ENCODE measurements at places on chromosomes 6 and 20.

DNA sequence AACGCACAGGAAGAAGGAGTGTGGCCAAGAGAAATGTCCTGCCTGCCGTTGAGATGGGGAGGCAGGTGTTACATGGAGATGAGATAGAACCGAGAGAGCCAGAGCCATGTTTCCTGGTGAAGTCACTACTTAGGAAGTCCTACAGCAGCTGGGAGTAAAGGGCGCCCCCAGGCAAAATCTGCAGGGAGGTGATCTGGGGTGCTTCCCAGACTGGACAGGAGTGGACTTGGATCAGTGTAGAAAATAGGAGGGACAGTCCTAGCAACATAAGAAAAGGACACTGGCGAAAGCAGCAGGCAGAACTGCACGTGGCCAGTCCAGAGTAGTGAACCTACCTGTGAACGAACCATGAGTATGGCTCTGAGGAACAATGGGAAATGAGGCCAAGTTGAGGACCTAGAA is 85.3 kb downstream of the CD164 start:
- DNase-seq: no peak

DNA sequence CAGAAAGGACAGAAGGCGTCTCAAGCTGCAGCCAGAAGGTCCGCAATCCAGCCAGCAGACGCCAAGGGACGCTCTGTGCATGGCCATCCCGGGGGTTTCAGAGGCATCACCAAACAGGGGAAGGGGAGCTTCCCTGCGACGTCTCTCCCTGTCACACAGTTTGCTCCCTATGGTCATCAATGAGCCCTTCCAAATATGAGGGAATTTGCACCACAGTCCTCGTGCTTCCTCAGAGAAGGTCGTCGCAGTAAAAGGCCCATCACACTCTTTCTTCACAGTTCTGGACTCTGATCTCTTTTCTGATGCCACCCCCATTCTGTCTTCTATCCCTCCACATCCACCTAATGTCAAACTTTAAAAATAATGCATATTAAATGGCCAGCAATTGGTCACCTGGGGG is 10.2 kb upstream of the FOXC1 start:
- no peak for DNase-seq

- DNase-seq: no peak
These were observed 58.9 kb upstream of the STX16 start for GRCh38 chr20:58592076-58592695.

GRCh38 chr6:118579786-118580185 is 31.7 kb downstream of the PLN start:
- DNase-seq: no peak

- DNase-seq: no peak
These were observed 20.7 kb downstream of the ABHD12 start for GRCh38 chr20:25369971-25370370.

GRCh38 chr6:13295576-13295975 is 32.8 kb downstream of the TBC1D7 start:
- DNase-seq: no peak

DNA sequence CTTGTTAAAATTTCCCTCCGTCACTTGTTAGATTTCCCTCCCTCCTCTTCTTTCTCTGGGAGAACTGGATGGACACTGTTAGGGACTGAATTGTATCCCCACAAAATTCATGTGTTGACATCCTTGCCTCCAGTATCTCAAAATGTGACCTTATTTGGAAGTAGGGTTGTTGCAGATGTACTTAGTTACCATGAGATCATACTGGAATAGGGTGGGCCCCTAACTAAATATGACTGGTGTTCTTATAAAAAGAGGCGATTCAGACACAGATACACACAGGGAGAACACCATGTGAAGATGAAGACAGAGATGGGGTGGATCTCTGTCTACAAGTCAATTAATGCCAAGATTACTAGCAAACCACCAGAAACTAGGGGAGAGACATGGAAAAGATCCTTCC is 139.5 kb downstream of the ALDH8A1 start:
- DNase-seq: no peak

- DNase-seq: no peak
These were observed 13.1 kb downstream of the PSMB9 start for GRCh38 chr6:32867022-32867477.

DNA sequence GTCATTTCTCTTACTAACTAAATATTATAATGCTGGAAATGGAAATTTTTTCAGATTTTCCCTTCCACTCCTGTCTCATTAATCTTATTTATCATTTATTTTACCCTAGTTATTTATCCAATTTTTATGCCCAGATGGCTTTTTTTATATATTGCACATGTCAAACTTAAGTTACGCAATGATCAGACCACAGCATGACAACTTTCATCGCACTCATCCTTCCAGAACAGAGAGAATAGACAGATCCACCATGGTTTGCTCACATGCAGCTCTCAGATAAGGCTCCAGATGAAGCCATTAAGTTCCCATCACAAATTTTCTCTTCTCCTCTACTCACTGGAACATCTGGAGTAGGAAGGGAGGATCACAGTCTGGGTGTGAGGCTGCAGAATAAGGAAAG is 48.7 kb downstream of the MAP7 start:
- no peak for DNase-seq

DNA sequence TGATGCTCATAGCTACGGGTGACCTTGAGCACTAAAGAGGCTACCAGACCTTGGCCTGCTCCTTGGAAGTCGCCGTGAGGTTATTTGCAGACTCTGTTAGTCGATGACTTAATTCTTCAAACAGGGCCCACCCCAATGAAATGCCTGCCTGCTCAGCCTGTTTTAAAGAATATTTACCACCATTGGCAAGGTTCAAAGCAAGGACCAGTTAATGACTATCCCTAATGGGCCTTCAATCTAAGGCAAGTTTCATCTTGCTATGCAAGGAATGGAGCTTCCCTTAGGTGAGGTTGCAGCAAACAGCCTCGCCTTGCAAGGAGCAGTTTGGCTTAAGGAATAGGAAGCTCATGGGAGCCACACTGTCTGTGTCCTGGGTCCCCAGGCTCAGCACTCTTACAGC is 22.9 kb upstream of the SPO11 start:
- DNase-seq: no peak

- DNase-seq: no peak
These were observed 18.2 kb upstream of the ECI2 start for GRCh38 chr6:4153514-4153985.

DNA sequence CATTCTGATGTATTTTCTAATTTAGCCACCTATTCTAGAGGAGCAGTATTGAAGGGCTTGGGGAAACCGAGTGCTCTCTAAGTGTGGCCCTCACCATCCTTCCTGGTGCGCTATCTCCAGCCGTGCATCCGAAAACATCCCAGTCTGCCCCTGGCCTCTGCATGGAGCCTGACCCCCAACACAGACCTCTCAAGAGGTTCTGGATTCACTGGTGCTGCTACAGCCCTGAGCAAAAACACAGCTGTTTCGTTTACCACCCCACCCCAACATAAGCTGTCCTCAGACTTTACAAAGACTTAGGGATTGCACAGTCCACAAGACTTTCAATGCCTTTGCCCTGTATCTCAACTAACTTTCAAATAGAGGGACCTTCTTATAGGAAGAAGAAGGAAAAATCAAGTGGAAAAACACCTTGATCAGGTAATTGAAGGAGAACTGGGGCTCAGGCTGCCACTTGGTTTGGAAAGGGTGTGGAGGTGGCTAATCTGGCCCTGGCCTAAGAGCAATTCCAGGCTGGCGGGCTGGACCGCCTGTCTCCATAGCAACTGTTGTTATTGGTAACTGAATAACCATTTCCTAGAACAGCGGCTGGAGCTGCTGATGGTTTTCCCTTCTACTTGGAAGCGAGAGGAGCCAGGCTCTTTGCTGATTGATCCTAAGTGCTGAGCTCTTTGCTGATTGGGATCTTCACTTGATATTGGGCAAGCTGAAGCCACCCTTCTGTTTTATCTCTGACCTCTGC is 90.2 kb upstream of the TOX2 start:
- no peak for DNase-seq

DNA sequence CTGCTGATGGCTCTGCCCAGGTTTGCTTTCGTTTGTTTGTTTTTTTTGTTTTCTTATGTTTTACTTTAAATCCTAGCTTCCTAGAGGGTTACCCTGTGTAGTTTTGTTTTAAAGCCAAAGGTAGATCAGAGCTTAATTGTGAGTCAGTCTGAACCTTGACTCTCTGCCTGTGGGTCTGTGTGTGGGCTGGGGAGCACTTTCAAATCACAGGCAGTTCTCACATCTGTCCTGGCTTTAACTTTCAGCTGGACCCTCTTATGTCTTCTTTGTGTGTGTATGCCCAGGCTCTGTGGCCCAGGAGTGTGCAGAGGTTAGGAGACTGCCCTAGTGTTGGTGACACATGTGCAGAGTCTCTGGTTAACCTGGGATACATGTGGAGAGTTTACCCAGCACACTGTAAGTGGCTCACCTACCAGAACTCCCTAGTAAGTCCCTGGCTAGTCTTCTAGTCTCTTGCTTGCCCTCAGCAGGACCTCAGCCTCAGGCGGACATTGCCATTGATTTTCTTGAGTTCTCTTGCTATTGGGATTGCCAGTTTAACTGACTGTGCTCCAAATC is 19.0 kb downstream of the HIVEP1 start:
- no peak for DNase-seq

DNA sequence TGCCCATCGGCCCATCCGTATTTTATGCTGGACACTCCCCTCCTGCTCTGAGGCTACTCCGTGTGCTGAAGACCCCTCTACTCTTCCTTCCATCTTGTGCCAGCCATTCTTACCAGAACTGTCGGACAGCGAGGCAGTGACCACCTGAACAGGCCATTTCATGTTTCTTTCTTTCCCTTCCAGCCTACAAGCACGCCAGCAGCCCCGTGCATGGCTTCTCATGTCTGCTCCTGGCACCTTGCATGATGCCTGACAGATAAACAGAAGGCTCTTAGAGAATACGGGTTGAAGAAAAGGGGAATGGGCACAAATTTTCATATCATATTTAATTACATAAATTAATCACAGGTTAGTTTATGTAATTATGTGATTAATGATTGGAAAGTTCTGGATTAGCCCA is 95.7 kb downstream of the ARID1B start:
- DNase-seq: no peak

DNA sequence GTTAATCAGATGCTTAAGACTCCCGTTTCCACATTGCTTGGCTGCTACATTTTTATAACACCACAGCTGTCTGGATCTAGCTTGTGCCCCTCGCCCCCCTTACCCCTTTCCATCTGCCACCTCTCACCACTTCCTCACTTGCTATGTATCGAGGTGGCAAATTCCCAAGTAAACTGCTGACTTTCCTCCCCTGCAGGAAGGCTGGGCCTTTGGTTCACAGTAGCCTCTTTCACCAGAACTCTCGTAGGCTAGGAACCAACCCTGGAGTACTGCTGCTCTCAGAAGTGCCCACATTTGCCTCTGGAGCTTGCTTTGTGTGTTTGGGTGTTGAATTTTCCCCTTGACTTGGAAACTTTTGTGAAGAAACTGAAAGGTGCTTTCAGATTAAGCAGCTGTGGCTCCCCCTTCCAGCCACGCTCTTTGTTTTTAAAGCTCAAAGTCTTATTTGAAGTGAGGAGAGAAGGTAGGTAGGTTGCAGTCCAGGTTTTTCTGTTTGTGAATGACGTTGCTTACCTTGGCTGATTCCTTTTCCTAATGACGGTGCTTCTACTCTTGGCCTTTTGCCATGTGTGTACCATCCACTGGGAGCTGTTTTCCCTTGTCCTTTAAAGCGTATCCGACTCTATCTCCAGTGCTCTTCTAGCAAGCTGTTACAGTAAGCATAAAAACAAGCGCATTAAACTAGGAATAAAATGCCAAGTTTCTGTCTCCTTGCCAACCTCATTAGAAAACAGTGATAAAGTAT is 90.4 kb downstream of the CARMIL1 start:
- DNase-seq: no peak

DNA sequence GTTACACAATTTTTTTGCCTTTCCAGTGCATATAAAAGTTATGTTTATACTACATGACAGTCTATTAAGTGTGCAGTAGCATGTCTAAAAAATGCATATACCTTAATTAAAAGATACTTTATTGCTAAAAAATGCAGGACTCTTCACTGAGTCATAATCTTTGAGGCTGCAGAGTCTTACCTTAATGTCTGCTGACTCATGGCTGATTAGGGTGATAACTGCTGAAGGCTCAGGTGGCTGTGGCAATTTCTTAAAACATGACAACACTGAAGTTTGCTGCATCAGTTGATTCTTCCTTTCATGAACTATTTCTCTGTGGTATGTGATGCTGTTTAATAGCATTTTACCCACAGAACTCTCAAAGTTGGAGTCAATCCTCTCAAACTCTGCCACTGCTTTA is 19.1 kb downstream of the ZSCAN23 start:
- DNase-seq: no peak

DNA sequence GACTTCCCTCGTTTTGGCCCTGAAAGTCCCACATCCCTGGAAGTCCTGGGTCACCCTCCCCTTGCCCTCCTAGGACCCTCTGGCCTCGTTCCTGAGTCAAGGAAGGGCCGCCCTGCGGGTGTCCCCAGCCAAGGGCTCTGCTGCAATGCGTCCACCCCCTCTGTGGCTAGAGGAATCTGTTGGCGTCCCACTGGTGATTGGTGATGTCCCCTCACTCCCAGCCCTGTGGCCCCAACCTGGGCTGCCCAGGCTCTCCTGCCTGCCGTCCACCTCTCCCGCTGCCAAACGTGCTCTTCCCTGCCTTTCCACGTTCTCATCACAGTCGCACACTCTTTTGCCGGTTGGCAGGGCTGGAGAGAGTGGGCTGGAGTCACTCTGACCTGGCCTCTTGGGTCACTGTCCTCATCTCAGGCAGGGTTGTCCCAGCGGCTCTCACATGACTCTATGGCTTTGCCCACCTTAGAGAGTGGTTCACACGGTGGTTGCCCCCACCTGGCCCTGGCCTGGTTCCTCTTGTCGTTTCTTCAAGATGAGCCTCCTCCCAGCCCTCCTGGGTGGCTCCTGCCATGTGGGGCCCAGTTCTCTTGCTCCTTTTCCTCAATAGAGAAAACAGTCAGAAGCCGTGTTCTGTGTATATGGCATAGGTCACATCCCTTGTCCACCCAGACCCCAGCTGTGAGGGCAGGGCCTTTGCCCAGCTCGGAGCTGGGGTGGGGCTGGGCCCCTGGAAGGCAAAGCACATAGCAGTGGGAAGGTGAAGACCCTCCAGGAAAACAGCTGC is 100.9 kb downstream of the TMEM242 start:
- no peak for DNase-seq

- DNase-seq: no peak
These were observed 98.9 kb upstream of the ENPP5 start for GRCh38 chr6:46269447-46270229.

GRCh38 chr20:59519707-59520014 is 84.7 kb upstream of the PHACTR3 start:
- DNase-seq: no peak

DNA sequence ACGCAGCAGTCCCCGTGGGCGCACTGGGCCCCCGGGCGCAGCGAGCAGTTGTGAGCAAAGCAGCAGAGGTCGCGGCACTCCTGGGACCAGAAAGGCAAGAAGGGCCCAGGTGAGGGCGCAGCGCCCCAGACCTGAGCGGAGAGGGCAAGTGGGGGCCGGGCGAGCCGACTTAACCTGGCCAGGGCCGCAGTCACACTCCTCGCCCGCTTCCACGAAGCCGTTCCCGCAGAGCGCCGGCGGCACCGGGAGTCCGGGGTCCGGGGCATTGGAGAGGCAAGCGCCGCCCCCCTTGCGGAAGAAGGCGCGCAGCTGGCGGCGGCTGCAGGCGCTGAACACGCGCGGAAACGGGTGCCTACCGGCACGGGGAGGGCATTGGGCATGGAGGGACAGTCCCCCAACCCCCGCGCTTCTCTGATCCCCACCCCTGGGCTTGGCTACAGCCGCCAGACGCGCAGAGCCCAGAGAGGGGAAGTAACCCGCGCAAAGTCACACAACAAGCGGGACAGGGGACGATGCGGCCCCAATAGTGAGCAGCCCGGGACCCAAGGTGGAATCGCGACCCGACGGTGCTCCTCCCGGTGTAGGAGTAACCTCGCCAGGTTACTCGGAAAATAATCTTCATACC is 9.2 kb downstream of the ADAM33 start:
- DNase-seq: no peak
